ENCODE measurements at places on chromosomes 1 and 21.
A peak's percentile ranks its signal among the peaks of the same experiment; 100 is the strongest.

DNA sequence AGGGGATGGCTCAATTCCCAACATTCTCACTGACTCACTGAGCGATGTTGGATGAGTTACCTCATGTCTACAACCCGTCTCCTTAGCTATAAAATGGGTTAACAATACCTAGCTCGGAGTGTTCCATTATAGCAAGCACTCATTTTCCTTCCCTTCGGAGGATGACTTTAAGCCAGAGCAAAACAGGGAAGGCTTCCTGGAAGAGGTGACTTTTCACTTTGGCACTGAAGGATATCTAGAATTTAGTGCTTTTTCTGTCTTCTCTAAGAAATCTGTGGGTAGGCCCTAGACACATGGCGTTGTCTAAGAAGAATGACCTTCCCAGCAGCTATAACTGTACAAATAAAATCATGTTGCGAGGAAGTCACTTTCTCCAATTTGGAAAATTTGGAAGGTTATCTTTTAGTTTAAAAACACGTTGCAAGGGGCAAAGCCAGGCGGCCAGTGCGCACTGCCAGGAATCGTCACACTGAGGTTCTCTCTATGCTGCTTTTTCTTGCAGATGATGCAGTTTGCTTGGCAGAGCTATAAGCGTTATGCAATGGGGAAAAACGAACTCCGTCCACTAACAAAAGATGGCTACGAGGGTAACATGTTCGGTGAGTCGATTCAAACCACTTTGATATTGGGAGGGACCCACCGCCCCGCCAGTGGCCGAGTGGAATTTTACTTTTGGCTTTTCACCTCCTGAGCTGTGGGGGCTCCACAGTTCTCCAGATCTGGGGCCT is 69.5 kb downstream of the MAN1C1 start:
- DNase-seq = no peak

- no peak for DNase-seq
Measured at GRCh38 chr1:165162671-165163241, 193.8 kb downstream of the LMX1A start.

GRCh38 chr1:225835856-225836255 is 25.9 kb downstream of the EPHX1 start:
- DNase-seq = no peak

DNA sequence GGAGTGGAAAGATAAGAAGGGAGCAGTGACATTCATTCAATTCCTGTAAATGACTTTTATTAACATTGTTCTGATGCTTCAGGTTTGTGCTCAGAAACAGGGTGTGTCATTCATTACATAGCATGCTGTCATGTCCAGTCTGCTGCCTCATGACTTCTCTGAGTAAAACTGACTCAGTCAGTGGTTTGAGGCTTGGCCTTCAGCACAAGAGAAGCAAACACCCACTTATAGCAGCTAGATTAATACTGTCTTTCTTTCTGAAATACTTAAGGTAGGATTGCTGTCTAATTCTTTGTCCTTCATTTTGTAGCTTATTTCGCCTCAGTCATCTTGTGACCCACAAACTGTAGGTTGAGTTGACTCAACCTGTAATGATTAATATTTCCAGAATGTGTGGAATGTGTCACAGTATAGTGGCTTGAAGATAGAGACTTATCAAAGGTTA is 32.9 kb downstream of the RASAL2 start:
- DNase-seq = no peak

DNA sequence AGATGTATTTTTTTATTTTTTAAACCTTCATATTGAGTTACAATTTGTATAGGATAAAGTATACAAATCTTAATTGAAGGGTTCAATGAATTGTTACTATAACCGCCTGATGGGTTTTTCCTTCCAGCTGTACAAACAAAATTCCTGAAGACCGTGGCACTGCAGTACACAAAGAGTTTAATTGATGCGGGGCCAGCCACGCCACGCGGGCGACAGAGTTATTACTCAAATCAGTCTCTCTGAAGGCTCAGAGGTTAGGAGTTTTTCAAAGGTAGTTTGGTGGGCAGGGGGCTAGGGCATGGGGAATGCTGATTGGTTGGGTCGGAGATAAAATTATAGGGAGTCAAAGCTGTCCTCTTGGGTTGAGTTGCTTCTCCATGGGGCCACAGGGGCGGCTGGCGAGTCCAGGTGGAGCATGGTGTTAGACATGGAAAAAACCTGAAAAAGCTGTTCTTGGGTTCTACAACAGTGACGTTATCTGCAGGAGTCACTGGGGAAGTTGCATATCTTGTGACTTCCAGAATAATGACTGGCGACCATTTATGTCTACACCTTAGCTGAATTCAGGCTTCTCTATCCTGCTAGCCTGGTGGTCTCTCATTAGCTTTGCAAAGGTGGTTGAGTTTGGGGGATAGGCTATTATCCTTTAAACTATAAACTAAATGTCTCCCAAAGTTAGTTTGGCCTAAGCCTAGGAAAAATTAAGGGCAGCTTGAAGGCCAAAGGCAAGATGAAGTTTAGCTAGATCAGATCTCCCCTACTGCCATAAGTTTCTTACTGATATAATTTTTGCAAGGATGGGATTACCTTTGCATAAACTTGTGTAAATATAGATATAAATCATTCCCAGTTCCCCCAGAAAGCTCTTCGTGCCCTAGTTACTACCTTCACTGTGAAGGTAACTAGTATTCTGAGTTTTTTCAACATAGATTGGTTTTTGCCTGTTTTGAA is 13.0 kb upstream of the TMEM9 start:
- no peak for DNase-seq

DNA sequence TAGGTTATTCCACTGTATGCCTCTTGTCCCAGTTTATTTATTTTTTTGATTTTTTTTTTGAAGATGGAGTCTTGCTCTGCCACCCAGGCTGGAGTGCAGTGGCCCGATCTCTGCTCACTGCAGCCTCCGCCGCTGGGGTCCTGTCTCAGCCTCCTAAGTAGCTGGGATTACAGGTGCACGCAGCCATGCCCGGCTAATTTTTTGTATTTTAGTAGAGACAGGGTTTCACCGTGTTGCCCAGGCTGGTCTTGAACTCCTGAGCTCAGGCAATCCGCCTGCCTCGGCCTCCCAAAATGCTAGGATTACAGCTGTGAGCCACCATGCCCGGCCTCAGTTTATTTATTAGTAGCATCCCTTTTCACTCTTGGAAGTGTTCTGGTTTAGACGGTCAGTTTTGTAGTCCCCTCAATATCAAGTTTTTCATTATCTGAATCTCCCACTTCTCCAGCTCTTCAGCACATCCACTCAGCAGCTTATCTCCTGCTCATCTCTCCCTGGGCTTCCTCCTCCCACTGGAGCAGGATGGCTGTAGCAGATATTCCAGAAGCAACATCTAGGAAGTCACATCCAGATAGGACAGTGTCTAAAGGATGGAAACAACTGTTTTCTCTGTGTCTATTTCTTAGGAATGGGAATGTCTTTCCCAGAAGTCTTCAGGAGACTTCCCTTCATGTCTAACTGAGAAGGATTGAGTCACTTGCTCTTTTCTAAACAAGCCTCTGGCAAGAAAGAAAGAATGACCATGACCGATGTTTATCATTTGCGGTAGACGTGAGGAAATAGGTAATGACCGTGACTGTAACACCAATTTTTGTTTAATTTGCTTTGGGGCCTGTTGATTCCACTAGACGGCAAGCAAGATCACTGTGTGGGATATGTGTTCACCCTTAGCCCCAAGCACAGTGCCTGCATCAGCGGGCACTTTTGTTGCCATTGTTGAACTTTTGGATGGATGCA is 14.4 kb downstream of the CCDC190 start:
- no peak for DNase-seq

DNA sequence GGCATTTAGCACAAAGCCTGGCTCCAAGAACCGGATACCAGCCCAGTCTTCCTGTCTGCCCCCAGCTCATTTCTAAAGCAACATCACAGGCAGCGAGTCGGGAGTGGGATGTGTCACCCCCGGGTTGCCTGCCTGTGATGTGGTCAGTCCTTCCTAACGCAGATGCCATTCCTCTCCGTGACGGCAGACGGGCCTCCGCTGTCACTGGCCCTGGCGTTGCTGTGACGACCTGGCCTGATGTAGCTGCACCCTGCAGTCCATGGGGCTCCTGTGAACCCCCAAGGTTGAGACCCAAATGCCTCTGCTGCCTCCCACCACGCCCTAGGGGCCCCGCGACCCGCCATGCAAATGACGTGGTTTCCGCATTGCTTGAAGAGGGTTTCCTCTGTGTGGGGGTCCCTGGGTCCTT is 12.3 kb downstream of the TNFRSF1B start:
- peak; percentile 79 for DNase-seq

DNA sequence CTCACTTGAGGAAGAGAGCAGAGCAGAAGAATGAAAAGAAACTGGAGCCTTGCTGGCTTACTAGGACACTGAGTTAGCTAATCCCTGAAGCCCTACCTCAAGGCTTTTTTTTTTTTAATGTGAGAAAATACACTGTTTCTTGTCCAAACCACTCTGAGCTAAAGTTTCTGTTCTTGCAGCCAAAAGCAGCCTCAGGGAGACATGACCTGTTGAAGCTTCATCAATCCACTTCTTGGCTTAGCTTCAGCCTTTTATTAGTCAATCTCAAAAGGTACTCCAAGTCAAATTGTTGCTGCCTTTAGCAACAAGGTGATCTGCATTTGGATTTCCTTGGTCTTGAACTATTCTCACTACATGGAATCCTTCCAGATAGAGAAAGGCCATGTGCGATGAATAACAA is 33.7 kb downstream of the CCDC185 start:
- DNase-seq = no peak

DNA sequence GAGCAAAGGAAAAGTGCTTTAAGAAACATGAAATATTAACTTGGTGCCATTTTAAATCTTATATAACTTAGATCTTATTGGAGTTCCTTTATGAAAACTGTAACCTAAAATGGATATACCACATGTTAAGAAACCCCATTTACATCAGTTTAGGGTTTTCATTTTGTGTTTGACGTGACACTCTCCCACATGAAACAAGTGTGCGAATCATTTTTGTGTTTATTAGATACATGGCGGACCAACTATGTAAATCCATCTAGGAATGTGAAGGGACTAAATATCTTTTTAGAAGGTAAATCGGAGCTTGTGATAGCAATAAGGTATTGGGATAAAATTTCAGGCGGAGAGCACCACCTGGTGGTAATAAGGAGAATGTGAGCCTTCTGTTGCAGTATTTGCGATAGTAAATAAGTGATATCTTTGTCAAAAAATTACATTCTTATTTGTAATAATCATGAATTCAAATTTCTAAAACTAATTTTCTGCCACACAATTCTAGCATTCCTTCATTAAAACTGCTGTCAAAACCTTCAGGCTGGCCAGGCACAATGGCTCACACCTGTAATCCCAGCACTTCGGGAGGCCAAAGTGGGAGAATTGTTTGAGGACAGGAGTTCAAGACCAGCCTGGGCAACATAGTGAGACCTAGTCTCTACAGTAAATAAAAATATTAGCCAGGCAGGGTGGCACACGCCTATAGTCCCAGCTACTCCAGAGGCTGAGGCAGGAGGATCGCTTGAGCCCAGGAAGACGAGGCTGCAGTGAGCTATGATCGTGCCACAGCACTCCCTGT is 31.3 kb downstream of the SMAP2 start:
- no peak for DNase-seq

GRCh38 chr1:10671622-10672342 is 124.7 kb downstream of the CASZ1 start:
- DNase-seq = no peak

DNA sequence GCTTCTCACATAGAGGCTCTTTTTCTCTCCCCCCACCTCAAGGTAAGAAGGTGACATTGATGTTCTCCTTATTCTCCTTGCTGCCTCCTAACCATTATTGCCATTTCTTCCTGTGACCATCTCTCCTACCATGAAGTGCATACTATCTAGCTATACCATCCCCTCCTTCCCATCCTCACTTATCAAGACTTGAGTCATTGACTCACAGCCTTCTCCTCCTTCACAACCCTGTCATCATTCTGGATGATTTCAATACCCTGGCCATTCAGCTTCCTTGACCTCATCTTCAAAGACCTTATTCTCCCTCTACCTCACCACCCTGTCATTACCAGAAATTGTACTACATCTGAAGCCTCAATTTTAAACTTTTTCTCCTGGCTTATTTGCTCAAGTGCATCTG is 10.9 kb upstream of the HIPK1 start:
- no peak for DNase-seq

- DNase-seq = no peak
Measured at GRCh38 chr21:40187244-40187643, 320.0 kb downstream of the PCP4 start.

DNA sequence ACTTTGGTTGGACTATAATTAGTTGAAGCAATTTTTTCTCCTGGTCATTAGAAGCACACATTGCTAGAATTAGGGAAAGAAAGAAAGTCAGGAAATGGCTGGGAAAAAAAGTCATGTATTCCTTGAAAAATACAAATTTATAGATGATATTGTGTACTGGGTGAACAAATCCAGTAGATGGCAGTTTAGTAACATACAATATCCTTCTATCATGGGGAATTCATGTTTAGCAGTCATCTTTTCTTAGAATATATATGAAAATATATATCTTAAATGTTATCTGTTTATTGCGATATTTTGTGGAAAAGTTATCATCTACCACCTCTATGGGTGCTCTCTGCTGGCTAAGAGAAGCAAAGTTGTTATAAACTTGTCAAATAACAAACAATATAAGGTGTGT is 13.1 kb upstream of the ZRANB2 start:
- no peak for DNase-seq

DNA sequence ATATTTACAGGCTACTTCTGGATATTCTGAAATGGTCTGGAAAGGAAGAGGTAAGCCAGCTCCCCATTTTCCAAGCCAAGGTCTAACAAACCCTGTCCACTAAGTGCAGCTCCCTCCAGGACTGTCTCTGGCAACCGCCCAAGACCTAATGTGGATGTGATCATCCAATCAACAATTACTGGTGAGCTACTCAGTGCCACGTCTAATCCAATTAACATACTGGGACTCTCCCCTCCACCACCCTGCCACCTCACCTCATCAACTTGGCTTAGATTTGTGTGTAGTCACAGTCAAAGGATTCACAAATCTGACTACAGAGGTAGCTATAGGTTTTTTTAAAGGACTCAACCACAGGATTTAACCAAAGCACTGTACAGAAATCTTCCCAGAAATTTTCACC is 25.4 kb upstream of the S100A7 start:
- DNase-seq = no peak

DNA sequence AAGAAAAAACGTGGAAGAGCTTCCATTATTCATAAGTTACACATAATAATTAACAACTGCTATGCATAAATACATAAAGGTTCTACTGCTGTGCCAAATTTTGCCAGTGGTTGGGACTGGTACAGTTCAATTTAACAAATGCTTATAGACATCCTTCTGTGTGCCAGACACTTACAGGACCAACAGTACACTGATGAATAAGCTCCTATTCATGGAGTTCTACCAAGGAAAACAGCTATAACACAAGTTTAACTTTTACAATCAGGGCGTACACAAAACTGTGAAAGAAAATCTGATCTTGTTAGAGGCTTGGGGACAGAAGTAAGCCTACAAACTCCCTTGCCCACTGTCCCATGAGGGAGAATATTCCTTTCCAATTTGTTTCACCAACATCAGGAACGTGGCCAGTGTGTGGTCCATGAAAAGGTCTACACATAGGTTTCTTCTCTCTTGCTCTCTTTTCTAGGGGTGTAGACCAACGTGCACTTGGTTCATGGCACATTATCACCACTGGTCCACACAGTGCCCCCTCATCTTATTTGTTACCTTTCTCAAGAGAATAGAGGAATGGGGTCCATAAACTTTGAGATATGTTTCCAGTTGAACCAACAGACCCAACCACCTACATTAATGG is 10.1 kb downstream of the NRIP1 start:
- no peak for DNase-seq

GRCh38 chr1:39733161-39733560 is 5.5 kb upstream of the PPIE start:
- DNase-seq = no peak

Measured in activated CD4-positive, alpha-beta T cell treated with anti-CD3 and anti-CD28 coated beads, Interleukin-2, amount 50 U/mL, for 4 hours (primary cell).